AG09319 (cell line): ENCODE measurements at places on chromosomes 7 and 10.

- DNase-seq, result no peak
These were observed 13.4 kb downstream of the NUDT1 start for GRCh38 chr7:2255145-2256139.

- DNase-seq, result no peak
These were observed 8.0 kb downstream of the VENTX start for GRCh38 chr10:133245439-133246235.

GRCh38 chr10:64075604-64076003, 554.4 kb downstream of the REEP3 start:
- no peak for DNase-seq

DNA sequence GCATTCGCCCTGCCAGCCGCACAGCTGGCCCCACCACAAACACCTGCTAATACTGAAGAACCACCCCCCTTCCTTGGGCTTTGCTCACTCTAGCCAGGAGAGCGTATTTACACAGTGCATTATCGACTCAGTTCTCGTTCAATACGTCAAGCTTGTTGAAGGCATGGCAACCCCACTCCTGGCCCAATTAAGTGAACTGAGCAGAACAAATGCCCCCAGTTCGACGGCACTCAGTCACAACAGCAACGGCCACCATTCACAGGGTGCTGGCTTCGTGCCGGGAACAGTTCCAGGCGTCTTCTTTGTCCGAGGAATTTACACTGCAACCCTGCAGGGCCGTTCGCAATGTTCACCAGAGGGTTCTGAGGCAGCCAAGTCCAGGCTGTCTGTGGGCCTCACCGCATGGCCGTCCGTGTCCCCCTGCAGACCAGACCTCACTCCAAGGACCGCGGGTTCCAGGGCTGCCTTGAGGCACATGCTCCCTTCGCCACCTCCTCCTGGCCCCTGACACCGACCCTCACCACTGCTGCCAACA, 175.3 kb downstream of the DIP2C start:
- no peak for DNase-seq

DNA sequence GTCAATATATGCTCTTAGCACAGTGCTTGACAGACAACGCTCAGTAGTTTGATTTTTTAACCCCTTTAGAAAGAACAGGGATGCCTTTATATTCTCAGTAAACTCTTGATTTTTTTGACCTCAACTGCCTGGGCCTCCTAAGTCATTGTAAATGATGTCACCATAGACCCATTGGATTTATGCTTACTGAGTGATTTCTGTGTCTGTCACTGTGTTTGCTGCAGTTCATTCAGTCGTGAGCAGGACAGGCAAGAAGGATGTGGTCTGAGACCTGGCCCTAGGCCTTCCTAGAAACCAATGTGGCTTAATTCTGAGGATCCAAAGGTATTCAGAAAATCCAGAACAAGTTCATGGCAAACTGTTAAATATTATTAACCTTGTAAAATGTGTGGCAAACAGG, 868.1 kb downstream of the XPNPEP1 start:
- no peak for DNase-seq

- DNase-seq, result no peak
These were observed 20.8 kb upstream of the CDK1 start for GRCh38 chr10:60757420-60757895.

DNA sequence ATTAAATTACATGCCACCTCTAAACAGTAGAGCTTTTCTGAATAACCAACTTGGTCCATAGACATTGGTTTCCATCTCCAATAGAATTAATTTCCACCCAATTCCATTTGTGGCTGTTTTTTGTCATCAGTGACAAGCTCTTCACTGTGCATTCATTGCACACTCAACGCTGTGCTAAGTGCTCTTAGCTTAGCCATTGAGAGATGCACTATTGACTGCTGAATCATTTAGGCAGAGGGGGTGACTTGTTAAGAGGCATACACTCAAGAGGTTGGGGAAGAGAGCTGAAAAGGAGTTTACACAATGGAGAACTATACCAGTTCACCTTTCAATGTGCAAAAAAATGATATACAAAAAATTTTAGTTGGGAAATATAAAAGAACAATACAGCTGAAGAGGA, 31.9 kb upstream of the CBLL1 start:
- DNase-seq, result no peak

- DNase-seq, result no peak
These were observed 25.6 kb downstream of the ANKMY2 start for GRCh38 chr7:16619979-16620408.

DNA sequence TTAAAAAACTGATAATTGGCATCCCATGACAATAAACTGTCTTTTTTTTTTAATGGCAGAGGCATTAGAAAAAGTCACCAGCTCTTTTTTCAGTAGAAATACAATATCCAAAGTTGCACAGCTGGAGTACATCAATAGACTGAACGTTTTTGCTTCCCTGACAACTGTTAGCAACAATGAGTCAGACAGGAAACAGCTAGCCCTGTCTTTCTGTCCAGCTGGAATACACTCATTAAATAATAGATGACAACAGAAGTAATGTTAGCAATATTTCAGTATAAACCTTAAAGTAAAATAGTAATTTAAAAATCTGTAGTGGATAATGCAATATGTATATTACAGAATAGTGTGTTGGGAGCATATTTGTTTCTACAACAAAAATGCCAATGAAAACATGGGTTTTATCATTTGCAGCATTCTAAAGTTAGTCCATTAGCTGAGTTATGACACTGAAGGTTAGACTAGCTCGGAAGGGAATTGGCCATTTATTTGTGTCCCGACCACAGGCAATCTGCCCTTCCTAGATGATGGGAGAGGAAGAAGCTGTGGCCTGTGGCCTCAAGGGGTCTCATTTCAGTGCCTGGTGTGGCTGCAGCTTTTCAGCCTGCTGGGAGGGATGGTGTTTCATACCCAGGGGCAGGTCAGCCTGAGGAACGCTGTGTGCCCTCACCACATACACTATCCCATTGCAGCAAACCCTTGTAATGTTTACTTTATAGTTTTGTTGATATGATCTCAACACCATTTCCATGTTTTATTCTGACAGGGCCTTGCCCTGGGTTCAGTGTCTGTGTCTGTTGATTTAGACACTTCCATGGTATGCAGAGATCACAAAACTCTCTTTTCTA, 173.3 kb downstream of the SLC16A9 start:
- peak; percentile 51 for DNase-seq

DNA sequence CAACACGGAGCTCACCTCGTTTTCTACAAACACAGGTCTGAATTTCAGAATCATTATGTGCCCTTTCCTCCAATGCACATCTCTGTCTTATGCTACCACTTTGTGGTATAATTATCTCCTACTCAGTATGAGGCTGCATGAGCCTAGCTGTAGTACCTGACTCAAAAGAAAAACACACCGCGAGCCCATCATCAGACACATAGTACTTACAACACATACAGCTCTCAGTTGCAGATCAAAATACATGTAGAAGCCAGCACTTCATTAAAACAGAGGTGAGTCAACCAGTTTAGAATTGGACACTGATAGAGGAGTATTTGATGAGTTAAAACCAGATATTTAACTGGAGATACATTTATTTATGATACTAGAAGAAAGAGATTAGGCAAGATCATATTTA, 1.4 kb upstream of the RTKN2 start:
- DNase-seq, result no peak

- DNase-seq, result no peak
These were observed 87.1 kb downstream of the FZD1 start for GRCh38 chr7:91351374-91351773.

- DNase-seq, result no peak
These were observed 105.6 kb downstream of the LYZL1 start for GRCh38 chr10:29394321-29394932.

DNA sequence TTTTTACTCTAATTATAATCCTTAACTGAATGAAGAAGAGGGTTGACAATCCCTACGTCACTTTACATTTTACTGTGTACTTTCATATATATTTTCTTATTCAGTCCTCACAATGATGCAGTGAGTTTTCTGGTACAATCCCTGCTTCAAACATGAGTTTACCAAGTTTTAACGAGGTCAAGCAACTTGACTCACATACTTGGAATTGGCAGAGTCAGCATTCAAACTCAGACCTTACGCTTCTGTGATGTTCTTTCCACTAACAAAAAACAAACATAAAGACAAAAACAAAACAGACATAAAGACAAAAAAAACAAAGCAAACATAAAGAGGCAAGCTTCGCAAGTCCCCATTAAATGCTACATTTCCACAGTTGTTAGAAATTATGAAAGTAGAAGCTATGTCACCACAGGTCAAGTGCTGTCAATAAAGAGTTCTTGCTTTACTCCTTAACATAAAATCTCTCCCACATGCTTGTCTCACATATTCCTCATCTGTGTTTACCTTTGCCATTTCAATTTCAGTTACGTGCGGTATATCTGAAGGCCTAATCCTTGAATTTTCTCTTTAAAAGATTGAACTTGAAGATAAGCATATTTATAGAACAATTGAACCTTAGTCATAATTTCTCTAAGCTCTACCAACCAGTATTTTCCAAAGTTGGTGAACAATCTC, 217.3 kb downstream of the CELF2 start:
- no peak for DNase-seq

DNA sequence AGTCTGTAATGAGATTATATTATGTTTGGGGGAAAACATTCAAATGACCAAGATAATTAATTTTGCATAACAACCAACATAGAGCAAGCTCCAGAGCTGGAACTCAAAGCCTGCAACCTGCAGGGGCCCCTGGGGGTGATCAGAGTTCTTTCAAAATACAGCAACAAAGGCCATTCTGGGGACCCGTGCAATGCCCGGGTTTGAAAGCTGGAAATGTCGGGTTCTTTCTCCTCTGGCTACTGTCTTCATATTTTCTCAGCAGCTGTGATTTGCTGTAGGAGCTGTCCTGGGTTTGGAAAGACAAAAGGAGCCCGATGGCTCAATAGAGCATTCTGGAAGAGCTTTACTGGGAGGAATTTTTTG, 30.8 kb upstream of the CARD11 start:
- DNase-seq, result no peak

GRCh38 chr10:62079885-62080559, 178.5 kb downstream of the ARID5B start:
- no peak for DNase-seq

GRCh38 chr7:128902761-128903585, 7.5 kb downstream of the KCP start:
- no peak for DNase-seq

DNA sequence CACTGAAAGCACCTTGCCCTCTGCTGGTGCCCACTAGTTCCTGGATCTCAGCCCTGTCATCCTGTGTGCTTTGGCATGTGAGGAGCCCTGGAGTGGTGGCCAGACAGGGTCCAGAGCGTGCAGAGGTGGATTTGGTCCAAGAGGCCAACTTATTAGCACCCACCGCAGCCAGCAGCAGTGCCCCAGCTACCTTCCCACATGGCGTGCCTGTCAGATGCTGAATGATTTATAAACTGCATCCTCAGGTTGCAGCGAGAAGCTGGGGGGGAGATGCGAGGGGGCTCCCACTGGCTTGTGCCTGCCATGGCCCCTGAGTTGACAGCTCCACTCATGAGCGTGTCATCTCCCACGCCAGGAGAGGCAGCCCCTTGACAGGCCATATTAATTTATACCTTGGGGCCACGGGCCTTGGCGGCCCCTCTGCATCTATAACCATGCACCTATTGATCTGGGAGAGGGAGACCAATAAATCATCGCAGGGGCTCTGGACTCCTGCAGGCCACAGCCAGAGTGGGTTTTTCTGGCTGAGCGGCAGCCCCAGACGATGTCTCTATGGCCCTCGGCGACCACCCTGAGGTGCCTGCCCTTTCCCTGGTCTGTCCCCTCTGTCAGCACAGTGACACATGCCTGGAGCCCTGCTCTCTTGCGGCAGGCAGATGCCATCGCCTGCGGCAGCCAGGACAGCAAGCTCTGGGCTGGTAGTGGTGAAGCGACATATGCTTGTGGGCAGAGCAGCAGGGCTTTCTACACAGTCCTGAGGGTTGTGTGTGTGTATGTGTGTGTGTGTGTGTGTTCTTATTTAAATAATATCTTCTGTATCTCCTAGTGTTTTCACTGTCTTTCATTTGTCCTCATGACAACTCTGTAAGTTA, 120.8 kb downstream of the CDH23 start:
- DNase-seq, result no peak

GRCh38 chr10:92124616-92125143, 166.2 kb downstream of the CPEB3 start:
- DNase-seq, result peak; percentile 43

- DNase-seq, result no peak
These were observed 33.7 kb downstream of the RAB18 start for GRCh38 chr10:27537787-27538186.

GRCh38 chr7:25626451-25627131, 398.3 kb upstream of the NPVF start:
- no peak for DNase-seq

GRCh38 chr10:67668448-67668847, 27.5 kb downstream of the CTNNA3 start:
- DNase-seq, result no peak

DNA sequence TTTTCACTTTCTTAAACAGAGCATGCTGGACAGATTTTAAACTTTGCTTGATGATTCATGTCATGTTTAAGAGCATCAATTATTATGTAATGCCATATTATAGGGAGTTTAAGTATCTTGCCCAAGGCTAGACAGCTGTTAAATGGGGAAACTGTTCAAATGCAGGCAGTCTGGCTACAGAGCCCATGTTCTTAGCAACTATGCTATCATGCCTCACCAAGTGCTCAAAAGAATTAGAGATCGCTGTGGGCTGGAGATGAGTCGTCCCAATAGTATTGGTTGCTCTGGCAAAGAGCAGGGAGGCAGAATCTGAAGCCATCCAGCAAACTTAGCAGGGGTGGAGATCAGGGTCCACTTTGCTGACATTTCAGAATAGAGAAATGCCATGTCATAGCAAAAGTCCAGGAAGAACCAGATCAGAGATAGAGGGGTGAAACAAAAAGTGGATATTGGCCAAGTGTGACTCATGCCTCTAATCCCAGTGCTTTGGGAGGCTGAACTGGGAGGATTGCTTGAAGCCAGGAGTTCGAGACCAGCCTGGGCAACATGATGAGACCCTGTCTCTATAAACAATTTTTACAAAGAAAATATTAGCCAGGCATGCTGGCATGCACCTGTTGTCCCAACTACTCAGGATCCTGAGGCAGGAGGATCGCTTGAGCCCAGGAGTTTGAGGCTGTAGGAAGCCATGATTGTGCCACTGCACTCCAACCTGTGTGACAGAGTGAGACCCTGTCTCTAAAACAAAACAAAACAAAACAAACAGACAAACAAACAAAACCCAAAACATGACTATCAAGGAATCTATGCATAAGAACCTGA, 57.8 kb downstream of the BAMBI start:
- peak; percentile 71 for DNase-seq

- no peak for DNase-seq
These were observed 16.2 kb upstream of the AHCYL2 start for GRCh38 chr7:129208667-129209066.
